ENCODE measurements at places on chromosomes 7 and 10. TPM values are rescaled to one million over a fixed set of nuclear protein-coding genes. Genes with fewer than 3 reads are reported as not detected.

DNA sequence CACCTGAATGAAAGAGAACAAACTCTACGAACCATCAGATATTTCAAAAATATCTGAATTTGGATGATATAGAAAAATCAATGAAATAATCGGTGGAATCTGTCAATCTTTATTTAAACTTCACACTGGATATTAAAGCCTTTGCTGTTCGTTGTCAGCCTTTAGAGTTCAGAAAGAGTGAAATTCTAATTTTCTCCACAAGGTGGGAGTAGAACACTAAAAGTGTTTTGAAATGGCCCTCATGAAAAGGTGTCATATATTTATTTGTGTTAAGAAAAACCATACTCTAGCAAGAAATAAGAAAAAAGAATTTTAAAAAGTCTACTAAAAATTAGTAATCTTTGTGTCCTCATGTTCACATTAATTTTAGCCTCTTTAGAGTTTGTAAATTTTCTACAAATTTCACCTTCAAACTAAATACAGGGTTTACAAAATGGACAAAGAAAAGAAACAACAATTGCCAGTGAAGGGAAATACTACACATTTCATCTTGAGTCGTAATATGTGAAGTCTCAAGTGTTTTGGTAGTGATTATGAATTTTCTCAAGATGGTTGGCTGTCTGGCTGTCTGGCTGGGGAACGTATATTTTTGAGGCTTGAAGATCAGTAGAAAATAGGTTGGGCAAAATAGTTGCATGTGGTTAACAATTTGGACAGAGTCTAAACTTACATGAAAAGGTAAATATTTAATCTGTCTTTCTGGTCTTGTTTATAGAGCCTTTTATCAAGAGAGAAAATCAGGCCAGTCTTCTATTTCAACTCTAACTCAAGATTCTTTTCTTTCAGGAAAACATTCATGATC is 43.7 kb downstream of the DNAJB9 start:
- H3K4me3 ChIP-seq: no peak overlapping the region
- H3K27ac ChIP-seq: no peak overlapping the region
- H3K27me3 ChIP-seq: no peaks in the 10 kb centered on the region
- no peaks in the 10 kb centered on the region for H3K4me1 ChIP-seq

DNA sequence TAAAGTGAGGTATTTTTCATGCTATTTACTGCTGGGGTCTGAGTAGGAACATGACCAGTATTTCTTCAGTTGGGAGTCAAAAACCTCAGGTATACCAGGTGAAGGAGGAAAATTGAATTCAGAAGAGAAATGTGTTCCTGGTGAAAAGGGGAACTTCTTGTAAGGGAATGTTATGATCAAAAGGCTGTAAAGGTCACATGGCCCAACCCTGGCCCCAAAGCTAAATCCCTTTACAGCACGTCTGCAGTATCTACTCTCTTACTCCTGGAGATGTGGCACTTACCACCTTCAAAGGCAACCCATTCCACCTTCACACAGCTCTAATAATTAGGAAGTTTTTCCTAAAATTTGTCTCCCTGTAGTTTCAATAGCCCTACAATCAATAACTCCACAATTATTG is 15.2 kb downstream of the PIK3AP1 start:
- DNase-seq: no peak
- H3K27me3 ChIP-seq: no peaks in the 10 kb centered on the region
- H3K27ac ChIP-seq: no peak overlapping the region
- H3K4me1 ChIP-seq: no peaks in the 10 kb centered on the region

The C7orf33 gene
- not detected for total RNA-seq

- H3K27ac ChIP-seq: no peak overlapping the region
- no peaks in the 10 kb centered on the region for H3K27me3 ChIP-seq
- H3K36me3 ChIP-seq: no peaks in the 10 kb centered on the region
- H3K4me3 ChIP-seq: no peak overlapping the region
Observed at GRCh38 chr10:77603534-77603927, 34.1 kb downstream of the KCNMA1 start.

The TMEM139 gene
- total RNA-seq: not detected

The WEE2 gene
- not detected for total RNA-seq

GRCh38 chr7:143929224-143929920 is 5.7 kb upstream of the OR2F2 start:
- no peak for DNase-seq
- peaks cover 8% of the 10 kb centered on the region for H3K4me1 ChIP-seq
- no peak overlapping the region for H3K27ac ChIP-seq
- no peaks in the 10 kb centered on the region for H3K36me3 ChIP-seq
- H3K4me3 ChIP-seq: no peak overlapping the region
- H3K27me3 ChIP-seq: no peaks in the 10 kb centered on the region

DNA sequence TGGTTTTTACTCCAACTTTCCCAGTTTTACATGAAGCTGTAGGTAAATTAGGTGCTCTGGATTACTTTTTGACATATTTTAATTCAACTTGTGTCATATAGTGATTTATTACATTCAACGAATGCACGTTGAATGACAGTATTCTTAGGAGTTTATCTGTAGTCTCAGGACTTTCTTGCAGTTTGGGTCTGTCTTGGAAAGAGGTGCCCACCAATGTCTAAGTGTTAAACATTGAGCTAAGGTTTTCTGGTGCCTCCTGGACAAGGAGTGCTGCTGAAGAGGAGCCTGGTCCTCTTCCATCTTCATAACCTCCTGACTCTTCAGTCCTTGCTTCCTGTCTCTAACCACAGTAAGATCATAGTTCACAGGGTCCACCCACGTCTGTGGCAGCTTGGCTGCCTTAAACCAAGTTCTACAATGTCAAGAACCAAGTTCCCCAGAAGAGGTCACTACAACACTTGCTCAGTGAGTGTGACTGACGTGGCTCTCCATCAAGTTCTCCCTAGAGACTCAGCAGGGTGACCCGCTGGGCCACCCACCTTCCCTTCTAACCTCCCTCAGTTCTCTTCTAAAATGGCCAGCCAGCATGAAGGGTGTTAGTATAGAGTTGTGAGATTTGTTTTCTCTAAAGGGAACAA is 6.1 kb downstream of the NPY start:
- DNase-seq: peak; percentile 70
- peaks cover 17% of the 10 kb centered on the region for H3K27me3 ChIP-seq
- no peaks in the 10 kb centered on the region for H3K4me1 ChIP-seq
- H3K4me3 ChIP-seq: no peak overlapping the region

The BICC1 gene
- 254 TPM for total RNA-seq

GRCh38 chr10:88938039-88938438 is 14.5 kb downstream of the ACTA2 start:
- H3K27me3 ChIP-seq: no peaks in the 10 kb centered on the region
- no peak overlapping the region for H3K27ac ChIP-seq
- DNase-seq: no peak
- H3K36me3 ChIP-seq: peaks cover 88% of the 10 kb centered on the region
- H3K4me1 ChIP-seq: peaks cover 9% of the 10 kb centered on the region
- H3K4me3 ChIP-seq: no peak overlapping the region

- H3K4me1 ChIP-seq: no peaks in the 10 kb centered on the region
- no peaks in the 10 kb centered on the region for H3K27me3 ChIP-seq
Observed at GRCh38 chr7:159280008-159280407, 135.3 kb upstream of the VIPR2 start.

DNA sequence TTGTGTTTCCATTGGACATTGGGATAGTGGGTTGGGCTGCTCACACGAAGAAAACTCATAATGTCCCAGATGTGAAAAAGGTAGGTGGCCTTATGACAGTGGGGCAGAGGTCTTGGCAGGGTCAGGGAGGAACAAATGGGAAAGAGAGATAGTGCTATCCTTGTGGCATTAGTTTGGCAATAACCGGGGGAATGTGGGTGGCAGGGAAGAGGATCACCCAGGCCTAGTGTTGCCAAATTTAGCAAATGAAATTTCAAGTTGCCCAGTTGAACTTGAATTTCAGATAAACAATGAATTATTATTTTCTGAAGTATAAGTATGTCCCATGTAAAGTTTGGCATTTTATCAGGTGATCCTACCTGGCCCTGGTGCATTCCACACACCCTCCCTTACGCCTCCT is 789 bp downstream of the PDE6C start:
- no peak overlapping the region for H3K4me3 ChIP-seq
- no peak overlapping the region for H3K27ac ChIP-seq
- DNase-seq: no peak
- no peaks in the 10 kb centered on the region for H3K4me1 ChIP-seq

The SYT15 gene
- total RNA-seq: under 0.01 TPM

DNA sequence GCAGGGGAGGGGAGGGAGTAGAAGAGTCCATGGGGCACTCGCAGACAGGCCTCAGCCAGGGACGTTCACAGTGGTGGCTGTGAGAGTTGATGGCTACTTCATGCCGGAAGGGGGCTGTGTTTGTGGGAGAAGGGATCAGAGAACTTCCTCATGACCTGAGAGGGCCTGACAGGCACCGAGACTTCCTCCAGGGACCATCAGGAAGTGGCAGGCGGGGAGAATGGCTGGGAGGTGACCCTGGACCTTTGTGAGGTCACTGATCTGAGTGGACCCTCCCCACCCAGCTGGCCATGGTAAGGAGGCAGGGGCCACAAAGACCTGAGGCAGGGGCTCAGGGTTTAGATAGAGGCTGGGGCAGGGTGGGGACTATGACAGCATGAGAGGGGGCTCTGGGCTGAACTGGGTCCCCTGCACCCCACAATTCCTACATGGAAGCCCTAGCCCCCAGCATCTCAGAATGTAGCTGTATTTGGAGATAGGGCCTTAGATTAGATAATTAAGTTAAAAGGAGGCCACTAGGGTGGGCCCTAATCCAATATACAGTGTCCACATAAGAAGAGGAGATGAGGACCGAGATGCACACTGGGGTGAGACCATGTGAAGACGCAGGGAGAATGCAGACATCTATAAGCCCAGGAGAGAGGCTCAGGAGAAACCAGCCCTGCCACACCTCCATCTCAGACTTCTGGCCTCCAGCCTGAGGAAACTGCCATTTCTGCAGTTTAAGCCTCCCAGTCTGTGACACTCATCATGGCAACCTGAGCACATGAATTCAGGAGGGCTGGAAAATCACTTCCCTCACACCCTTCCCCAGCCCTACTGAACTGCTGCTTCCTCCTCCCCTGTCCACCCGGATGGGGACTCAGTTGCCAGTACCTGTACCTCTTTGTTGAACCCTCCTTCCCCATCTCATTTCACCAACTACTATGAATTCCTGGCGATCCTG is 273.9 kb upstream of the ZNF32 start:
- H3K4me1 ChIP-seq: no peaks in the 10 kb centered on the region
- no peaks in the 10 kb centered on the region for H3K36me3 ChIP-seq
- no peak overlapping the region for H3K27ac ChIP-seq
- no peak for DNase-seq
- no peak overlapping the region for H3K4me3 ChIP-seq

The AGAP4 gene
- 3.8 TPM for total RNA-seq

DNA sequence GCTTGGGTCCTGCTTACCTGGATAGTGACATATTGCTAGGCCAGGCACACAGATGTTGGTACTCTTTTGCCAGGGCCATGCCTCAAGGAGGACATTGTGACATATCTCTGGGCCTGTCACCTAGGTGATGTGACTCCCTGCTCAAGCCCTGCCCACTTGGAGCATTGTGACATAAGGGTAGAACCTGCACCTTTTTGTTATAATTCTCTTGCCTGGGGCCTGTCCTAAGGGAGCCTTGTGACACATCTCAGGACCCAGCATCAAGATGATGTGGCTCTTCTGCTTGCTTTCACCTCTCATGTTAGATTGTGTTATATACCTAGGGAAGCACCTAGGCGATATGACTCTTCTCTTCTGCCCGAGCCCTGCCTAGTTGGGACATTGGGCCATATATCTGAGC is 57.4 kb downstream of the ZNF736 start:
- no peak for DNase-seq
- H3K4me3 ChIP-seq: no peak overlapping the region
- H3K4me1 ChIP-seq: no peaks in the 10 kb centered on the region
- H3K36me3 ChIP-seq: no peaks in the 10 kb centered on the region

The WAC gene
- total RNA-seq: 77.1 TPM
